Activated T-cell treated with anti-CD3 and anti-CD28 coated beads, Interleukin-2, amount 50 U/mL, for 1 hour (primary cell): ENCODE measurements at places on chromosomes 3 and 15.

DNA sequence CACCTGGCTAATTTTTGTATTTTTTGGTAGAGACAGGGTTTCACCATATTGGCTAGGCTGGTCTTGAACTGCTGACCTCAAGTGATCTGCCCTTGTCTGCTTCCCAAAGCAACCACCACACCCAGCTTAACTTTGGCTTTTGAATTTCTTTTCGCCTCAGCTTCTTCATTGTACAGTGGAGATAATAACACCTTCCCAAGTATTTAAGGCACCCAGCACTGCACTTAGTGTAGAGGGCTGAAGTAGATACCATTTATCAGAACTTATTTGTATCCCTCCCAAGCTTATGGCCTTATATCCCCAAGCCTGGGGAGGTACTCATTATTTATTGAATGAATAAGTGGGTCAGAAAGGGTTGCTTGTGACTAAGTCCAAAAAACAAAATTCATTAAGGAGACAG is 2.3 kb downstream of the SQOR start:
- DNase-seq = no peak

DNA sequence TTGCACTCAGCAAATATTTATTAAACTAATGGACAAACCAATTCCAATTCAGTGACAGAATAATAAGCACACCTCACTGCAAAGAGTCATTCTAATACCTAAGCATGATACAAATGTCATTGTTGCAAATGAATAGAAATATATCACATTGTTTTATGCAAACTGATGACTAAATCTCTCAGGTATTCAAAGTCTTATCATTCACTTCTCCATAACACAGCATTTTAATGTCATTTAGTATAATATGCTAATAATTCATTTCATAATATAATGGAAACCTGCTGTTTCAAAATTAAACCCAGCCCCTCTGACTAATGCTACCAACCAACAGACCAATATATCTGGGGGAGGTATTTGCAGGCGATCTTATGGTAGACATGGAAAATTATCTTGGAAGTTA is 71.8 kb downstream of the FGF7 start:
- DNase-seq = no peak

DNA sequence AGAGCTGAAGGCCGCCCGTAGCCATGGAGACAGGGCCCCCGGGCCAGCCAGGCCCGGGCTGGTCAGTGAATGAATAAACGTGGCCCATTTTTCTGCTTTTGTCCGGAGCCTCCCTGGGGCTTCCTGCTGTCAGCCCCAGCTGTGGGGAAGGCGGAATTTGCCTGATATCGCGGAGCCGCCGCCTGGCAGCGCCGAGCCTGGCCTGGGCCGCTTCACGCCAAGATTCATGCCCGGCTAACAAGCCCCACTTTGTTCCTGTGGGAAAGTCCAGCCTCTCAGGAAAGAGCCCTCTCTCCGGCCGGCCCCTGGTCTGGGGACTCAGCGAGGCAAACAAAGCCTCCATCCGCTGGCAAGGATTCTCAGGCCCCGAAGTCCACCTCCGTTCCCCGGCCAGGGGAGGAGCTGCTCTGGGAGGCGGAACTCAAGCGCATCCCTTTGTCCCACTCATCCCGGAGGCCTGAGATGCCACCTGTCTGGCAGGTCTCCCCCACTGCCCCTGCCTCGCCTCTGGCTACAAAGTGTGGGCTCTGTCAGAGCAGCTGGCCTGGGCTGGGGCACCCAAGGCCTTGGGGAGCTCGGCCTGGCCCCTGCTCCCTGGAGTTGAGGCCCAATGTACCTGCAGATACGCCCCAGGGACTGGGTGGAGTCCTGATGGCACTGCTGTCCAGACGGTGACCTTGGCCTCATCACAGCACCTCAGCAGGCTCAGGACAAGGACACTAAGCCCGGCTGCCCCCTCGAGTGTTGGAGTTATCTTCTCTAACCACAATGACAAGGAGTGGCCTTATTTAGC is 51.6 kb upstream of the SLC6A11 start:
- DNase-seq = no peak

DNA sequence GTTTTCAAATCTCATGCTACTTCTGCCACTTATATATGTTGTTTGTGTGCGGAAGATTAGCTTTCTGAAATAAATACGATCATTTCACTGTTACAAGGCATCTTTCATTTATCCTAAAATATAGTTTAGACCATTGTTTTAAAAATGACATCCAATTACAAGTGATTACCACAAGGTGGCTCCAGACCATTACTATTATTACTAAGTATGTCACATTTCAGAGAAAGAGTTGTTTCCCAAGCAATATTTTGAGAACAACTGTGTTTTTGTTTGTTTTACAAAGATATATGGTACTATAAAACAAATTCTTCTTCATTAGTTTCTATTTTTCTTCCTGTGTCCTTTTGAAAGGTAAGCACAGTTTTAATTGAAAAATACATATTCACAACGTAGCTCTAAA is 136.0 kb upstream of the RAP2B start:
- DNase-seq = no peak

DNA sequence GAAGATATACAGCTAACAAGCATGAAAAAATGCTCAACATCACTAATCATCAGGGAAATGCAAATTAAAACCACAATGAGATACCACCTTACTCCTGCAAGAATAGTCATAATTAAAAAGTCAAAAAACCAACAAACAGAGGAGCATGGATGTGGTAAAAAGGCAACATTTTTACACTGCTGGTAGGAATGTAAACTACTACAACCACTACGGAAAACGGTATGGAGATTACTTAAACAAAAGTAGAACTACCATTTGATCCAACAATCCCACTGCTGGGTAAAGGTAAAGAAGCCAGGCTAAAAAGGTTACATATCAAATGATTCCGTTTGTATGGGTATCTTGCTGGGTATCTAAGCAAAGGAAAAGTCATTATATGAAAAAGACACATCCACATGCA is 53.8 kb downstream of the STAG1 start:
- no peak for DNase-seq

DNA sequence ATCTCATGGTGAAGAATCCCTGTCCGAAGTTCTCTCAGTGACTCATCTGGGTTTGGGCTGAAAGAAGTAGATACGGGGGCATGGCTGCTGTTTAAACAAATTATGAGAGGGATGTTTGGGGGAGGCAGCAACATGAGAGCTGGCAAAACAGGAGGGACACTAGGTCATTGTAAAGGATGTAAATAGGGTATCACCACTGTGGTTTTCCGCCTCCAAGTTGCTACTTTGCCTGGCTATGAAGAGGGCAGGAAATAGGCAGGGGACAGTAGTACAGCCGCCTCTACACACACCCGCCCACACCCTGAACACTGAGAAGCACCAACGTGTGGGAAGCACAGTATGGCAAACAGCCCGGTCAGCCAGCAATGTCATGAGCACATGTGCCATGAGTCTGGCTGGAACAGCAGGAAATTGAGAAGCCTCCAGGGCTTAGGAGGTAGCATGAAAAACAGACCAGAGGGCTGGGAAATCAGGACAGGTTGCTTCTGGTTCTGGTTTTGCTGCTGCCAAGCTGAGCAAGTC is 17.1 kb downstream of the HEXA start:
- no peak for DNase-seq
